Vagina (tissue), 2 donors: ENCODE measurements at places on chromosomes 1 and 21.

GRCh38 chr1:209871430-209871829 lies 43.7 kb downstream of the UTP25 start:
- no peak for DNase-seq

GRCh38 chr1:60835649-60836048 lies 246.7 kb upstream of the NFIA start:
- DNase-seq, result no peak

DNA sequence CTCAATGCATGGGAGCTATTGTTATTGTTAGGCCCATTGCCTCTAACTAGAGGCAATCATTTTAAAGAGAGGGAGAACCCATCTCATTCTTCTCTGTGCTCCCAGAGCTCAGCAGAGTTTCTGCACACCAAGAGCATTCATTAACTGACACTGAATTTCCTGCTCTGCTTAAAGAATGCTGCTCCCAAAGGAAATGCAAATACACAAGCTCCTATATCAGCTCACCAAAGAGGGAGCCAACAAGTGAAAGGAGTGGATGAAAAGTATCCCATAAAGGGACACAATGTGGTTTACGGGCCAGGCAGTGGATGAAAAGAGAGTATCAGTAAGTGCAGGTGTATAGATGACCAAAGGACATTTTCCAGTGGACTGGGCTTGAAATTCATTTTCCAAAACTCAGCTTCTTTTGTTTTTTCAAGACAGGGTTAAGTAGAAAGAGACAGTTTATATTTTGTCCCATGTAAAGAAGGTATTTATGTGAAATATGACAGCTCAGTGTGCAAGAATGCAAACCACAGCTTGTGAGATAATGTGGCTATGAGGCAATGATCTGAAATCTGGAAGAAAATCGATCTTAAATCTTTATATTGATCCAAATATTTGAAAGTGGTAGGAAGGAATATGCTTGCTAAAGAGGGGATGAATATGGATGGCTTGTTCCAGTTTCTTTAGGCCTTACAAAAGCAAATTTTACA lies 207.7 kb upstream of the CAMK1G start:
- DNase-seq, result no peak

DNA sequence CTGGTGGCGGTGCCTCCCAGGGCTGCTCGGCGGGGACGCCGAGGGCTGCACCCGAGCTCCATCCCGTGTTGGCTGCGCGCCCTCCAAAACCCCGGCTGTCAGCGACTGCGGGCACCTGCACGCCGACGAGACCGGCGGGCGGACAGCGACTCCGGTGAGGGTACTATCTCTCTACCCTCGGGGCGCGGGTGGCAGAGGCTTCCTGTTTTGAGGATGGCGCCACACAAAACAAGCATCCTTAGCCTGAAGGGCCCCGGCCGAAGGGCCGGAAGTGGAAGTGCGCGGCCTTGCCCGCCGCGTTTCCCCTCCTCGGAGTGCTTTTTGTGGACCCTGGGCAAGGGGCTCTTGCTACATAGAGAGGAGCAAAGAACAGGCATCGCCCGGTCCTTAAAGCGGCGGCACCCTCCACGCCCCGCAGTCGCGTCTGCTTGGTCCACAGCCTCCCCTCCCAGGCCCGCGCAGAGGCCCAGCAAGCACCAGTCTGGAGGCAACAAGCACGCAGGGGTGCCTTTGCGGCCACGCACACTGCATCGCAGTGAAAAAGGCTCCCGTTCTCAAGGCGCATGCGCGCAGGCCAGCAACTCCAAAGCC lies 561 bp upstream of the COQ8A start:
- DNase-seq, result no peak

GRCh38 chr1:162386292-162387225 lies 5.0 kb downstream of the C1orf226 start:
- DNase-seq, result no peak

GRCh38 chr1:174743654-174744561 lies 255.8 kb upstream of the CACYBP start:
- no peak for DNase-seq
